ENCODE measurements at places on chromosomes 5 and 9.

- DNase-seq, result no peak
Measured at GRCh38 chr5:1068204-1068894, 43.5 kb downstream of the SLC12A7 start.

DNA sequence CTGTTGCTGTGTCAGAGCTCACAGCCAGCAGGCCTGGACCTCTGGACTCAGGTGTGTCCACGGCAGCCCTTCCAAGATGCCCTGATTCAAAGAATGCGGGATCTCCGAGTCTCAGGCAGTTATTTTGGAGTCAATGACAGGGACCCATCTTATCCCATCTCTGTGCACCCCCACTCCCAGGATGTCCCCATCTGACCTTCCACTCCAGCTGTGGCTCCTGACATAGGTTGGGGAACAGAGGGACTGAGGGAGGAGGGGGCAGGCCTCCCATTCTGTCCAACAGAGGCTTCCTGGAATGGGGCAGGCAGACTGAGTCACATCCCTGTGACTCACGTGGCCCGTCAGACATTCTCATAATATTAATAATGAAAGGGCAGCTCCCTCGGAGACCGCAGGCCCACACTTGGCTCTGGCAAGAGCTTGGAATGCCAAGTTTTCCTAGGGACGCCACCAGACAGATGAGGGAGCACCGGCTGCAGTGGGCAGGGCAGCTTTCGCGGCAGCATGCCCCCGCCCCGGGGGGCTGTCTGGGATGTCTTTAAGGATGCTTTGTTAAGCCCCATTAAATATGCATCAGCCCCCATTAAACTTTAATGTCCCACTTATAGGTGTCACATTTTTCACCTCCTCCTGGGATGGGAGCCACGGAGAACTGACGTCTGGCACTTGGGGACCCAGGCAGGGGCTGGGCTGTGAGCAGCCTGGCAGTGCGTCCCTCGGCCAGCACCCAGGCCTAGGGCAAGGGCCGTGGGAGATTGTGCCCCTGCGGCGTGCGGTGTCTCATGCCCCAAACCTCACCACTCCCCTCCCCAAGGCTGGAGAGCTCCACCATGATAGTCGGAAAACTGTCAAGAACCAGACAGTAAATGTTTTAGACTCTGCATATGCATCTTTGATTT lies 23.6 kb upstream of the FIBCD1 start:
- no peak for DNase-seq

- DNase-seq, result no peak
Measured at GRCh38 chr5:158881091-158881880, 218.4 kb downstream of the EBF1 start.

DNA sequence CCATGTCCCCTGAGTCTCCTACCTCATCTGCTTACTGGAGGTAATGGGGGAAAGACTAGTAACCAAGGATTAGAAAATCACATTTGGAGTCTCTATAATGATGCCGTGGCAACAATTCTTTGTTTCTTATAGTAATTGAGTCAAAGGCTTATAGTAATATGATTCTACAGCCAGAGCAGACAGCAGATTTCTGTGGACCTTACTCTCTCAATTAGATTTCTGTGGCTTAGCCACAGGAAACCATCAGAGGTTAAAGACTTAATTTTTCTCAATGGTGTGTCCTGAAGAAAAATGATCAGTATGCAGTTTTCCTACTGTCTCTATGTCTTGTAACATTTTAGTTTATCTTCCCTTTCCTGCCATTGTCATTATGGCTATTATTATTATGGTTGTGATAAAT lies 59.3 kb upstream of the CD180 start:
- DNase-seq, result no peak

DNA sequence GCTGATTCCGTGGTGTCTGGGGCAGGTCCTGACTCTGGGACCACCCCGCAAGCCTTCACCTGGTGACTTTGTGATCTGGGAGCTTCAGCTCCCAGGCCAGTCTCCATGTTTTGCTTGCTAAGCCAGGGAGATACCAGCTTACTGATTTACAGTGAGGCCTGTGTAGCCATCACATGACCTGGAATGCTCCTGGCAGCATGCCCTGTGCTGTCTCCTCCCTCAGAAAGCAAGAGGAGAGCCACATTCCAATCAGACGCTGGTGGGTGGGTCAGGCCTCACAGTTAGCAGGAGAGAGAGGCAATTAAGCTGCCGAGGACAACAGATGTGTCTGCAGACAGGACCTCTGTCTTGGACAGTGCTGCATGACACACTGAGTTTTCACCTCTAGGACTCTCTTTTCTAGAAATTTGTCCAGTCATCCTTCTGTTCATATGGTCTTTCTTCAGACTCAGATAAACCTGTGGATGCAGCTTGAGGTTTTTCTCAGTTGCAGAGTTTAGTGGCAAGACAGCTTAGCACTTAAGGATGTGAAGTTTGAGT lies 24.4 kb upstream of the GRPEL2 start:
- DNase-seq, result no peak

GRCh38 chr5:43514025-43514424 lies 923 bp downstream of the C5orf34 start:
- no peak for DNase-seq

GRCh38 chr9:101054657-101055056 lies 26.1 kb downstream of the PLPPR1 start:
- DNase-seq, result no peak

GRCh38 chr9:37209431-37210386 lies 89.3 kb downstream of the ZCCHC7 start:
- DNase-seq, result no peak

GRCh38 chr5:139068494-139069151 lies 129.5 kb downstream of the SIL1 start:
- no peak for DNase-seq

DNA sequence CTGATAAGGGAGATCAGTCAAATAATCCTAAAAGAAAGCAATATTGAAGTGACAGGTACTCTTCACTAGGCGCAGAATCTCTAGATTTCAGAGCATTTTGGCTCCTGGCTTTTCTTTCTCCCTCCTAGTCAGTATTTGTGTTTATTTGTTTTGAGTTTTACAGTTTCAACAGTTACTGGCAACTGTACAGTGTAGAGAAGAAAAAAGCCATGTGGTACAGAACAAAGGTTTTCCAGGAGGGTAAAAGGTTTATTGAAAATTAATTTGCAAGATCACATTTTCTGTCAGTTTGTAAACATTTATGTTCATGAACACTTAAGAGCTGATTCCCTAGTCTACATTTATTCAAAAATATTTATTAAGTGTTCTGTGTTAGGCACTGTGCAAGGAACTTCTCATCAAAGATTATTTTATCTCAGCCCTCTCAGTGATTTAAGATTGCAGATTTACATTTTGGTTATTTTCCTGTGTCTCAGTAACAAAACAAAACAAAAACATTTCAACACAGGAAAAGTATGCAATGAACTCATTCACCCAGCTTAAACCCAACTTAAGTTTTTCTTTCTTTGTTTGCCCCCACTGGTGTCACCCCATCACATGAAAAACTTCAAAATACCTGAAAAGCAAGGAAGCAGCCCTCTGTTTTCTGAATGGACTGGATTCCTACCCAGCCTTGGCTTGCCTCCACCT lies 12.9 kb downstream of the MINAR2 start:
- DNase-seq, result no peak

DNA sequence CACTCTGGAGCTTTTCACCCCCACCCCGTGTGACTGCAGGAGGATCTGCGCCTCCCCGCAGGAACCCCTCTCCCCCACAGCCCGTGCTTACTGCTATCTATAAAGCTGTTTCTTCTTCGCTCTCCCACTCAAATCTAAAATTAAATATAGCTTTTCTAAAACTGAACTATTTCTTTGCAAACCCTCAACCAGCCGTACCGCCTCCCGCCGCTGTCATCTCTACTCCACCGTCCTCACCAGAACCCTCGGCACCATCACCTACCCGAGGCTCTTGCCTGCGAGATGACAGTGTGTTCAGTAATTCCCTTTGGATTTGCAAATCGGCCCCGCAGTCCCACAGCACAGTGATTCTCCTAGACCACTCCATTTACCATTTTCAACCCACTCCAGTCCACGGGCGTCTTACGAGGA lies 13.6 kb downstream of the LPCAT1 start:
- DNase-seq, result no peak

DNA sequence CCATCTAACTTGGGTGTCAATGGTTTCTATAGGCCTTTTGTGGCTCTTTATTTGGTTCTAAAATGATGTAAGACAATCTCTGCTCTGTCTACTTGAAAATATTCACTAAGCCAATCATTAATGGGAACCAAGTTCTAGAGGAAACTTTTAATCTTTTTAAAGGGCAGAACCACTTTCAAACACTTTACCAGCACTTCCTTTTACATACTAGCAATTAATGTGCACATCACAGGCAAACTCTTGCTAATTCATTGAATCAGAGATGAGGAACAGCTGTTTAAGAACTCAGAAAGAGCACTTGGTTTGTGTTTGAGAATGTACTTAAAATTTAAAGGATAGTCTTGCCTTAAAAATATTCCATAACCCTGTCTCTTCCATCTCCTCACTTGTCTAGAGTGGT lies 83.4 kb downstream of the PAPPA start:
- no peak for DNase-seq

- DNase-seq, result no peak
Measured at GRCh38 chr9:115395511-115396021, 277.6 kb upstream of the TNC start.

- DNase-seq, result no peak
Measured at GRCh38 chr9:135418161-135418560, 61.4 kb upstream of the PPP1R26 start.

DNA sequence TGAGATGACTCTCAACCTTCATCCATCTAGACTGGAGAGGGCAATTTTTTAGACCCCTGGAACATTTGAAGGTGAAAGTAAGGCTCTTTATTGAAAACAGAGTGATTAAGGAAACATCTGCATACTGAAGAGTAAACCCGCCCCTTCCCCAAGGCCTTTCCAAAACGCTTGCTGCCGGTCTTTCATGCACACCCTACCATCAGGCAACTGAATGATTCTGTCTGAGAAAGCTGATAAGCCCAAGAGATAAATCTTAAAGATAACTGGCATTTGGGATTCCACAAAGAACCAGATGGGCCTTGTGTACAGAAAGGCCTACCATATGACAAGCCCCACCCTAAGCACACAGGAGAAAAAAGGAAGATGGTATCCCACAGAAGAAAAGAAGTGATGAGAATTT lies 54.4 kb upstream of the PIK3R1 start:
- DNase-seq, result no peak

DNA sequence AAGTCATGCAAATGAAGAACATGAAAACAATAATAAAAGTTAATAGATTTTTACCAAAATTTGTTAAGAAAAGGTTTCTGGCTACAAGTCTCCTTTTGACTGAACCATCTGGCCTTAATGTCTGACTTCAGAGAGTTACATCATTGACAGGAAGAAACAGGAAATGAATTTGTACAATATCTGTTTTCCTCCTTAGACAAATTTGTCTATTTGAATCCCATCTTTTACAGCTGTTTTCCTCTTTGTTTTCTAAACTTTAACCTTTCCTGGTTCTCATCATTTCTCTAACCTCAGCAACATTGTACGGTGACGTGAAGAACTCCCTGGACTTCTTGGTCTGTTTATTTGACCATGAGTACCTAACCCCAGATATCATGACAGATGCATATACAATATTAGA lies 567.5 kb upstream of the RIOK2 start:
- DNase-seq, result no peak

GRCh38 chr9:126625329-126626126 lies 11.8 kb downstream of the LMX1B start:
- no peak for DNase-seq

DNA sequence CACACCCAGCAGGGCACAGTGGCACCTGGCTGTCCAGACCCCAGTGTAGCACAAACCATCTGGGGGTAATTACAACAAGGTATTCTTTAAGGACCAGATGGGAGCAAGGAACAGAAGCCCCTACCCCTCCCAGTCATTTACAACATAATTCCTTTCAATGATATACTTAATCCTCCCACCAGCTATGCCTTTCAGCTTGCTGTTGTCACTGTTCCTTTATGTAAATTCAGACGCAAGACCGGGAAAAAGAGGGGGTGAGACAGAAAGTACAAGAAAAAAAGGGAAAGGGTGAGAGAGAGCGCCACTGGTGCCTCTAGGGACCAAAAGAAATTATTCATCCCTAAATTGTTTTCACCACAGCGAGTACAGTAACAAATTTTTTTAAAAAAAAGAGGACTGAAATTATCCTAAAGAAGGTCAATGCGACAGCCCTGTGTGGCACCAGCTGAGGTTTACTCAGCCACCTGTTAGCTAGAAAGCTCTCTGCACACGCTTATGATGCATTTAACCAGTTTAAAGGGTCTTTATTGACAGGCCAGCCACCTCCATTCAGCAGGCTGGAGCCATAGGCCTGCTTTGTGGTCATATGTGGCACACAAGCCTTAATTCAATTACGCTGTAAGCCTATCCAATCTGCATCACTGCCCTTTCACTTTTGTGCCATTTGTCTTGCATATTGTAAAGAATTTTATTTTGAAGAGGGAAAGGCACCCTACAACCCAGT lies 210.2 kb upstream of the ISL1 start:
- DNase-seq, result no peak

GRCh38 chr9:105195259-105195658 lies 49.2 kb upstream of the SLC44A1 start:
- DNase-seq, result no peak

DNA sequence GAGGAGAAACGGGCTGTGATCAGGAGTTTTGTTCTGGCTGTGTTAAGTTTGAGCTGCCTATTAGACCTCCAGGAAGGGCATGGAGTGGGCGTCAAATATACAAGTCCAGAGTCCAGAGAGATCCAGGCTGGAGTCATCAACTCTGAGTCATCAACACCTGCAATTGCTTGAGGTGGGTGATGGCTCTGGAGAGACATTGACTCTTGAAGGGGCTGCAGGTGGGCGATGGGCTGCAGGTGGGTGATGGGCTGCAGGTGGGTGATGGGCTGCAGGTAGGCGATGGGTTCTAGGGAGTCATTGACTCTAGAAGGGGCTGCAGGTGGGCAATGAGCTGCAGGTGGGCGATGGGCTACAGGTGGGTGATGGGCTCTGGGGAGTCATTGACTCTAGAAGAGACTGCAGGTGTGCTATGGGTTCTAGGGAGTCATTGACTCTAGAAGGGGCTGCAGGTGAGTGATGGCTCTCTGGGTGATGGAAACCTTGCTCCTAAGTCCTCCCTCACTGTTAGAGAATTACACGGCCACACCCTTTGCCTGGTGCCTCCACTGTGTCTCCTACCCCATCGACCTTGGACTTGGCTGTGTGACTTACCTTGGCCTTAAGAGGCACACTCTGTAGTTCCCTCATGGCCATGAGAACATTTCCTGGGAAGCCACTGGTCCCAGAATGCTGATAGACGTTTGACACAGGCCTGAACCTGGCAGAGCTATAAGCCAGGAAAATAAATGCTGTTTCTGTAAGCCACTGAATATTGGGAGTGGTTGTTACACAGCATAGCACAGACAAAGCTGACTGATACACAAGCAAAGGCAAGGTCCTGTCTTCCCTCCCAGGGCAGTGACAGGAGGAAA lies 10.4 kb upstream of the FIBCD1 start:
- no peak for DNase-seq

DNA sequence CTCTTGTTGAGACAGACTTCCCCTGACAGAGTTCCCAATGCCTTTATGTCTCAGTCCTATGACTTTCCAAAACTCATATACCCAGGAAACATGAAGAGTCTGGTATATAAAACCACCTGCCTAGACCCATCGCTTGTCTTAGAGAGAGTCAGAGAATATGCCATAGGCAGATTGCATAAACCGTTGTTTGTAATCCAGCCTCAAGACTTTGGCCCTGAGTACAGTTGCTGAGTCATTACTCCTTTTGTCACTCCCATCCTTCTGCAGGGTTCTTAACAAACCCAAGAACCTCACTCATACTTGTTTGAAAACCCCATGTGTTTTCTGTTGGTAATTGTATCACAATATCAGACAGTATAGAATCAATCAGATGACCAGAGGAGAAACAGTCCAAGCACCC lies 616.3 kb downstream of the SLCO4C1 start:
- no peak for DNase-seq

GRCh38 chr9:117744369-117744768 lies 40.2 kb downstream of the TLR4 start:
- DNase-seq, result no peak
